ENCODE measurements at places on chromosomes 5 and 9.

- DNase-seq: no peak
Observed at GRCh38 chr5:170597872-170598271, 94.1 kb downstream of the KCNIP1 start.

DNA sequence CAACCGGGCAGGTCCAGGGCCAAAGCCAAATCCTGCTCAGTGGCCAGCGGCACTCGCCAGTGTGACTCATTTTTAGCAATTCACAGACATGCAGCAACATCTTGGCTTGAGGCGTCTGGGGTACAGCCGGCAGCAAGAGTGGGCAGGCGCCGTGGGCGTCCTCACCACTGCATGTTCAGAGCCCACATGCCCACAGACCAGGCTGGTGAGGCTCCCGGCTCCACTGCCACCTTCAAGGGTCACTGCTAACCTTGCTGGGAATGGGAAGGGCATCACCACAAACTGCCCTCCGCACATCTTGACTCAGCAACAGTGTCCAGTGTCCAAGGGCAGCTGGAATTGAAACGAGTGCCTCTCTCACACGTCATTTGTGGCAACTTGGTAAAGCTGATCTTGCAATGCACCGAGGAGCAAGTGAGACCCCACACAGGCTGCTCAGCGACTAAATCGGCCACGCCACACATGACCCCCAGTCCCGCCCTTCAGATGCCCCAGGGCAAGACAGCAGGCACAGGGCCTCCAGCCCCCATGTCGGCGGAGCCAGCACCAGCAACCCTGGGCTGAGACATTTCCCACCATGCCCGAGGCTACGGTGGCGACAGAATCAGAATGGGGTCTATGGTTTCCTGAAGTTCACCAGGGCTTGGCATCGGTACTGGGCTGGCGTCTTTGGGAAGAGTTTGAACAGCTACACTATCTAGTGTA is 140.3 kb downstream of the ROR2 start:
- no peak for DNase-seq

DNA sequence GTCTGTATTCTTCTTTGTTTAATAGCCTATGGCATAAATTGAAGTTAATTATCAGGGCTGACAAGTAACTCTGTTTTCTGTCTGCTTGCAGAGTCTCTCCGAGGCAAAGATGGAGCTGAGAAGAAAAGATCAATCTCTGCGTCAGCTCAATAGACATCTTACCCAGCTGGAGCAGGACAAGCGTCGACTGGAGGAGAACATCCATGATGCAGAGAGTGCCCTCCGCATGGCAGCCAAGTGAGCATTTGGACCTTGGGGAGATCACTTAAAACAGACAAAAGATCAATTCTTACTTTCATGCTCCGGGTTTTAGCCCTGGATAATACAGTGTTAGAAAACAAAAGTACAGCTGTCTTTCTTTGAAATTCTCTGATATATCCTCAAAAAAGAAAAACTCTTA is 293.8 kb downstream of the CCDC171 start:
- no peak for DNase-seq

DNA sequence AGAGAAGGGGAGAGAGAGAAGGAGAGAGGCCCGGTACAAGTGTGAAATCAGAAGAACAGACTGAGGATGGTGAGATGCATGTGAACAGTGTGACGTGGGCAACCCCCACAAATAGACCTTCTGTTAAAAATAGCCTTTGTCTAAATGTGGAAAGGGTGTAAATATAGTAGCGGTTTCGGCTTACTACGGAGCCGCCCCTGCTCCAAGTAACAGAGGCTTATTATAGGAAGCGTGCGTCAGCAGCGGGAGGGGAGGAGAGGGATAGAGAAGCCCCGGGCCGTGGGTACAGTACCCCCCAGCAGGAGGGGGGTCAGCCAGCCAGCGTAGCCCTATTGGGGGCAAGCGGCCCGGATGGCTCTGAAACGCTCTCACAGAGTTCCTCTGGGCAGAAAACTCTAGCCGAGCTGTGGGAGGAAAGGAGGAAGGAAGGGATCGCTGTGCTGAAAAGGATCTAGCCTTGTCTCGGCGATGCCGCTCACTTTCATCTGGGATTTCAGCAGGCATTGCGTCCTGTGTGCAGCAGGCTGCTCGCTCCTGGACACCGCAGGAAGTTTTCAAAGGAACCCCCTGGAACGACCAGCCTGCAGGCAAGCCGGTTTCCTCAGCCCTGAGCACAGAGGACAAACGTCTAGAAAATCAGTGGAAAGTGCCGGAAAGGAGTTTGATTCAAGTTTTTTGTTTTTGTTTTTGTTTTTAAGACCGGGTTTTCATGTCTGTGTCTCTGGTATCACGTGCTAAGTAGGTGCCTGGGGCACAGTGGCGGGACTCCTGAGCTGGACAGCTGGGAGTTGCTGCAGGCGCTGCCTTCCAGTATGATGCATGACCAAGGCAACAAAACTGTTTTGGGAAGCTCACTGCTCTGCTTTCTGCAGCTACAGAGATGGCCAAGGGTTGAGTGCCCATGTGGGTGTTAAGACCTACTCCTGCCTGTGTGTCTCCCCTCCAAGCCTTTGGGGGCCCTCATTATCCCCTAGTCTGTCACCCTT is 146.6 kb downstream of the SEC61B start:
- DNase-seq: no peak

- no peak for DNase-seq
Observed at GRCh38 chr5:73387601-73388305, 60.8 kb downstream of the FOXD1 start.

GRCh38 chr9:84270847-84271530 is 69.6 kb downstream of the SLC28A3 start:
- no peak for DNase-seq

DNA sequence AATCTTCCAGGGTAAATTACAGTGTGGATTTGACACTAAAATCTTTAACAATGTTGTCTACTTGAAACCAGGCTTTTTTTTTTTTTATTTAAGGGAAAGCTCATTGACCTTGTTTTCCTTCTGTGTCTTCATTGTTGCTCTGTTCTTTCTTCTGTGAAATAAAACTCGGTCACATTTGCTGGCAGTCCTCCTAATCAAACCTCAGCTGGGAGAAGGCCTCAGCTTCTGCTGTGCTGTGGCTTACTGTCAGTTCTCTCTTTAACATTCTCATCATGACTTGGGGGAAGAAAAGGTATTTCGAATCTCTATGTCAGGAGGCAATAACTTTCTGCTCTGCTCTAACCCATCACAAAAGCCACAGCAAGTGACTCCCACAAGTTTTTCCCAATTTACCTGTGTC is 268.9 kb downstream of the ZNF608 start:
- no peak for DNase-seq

DNA sequence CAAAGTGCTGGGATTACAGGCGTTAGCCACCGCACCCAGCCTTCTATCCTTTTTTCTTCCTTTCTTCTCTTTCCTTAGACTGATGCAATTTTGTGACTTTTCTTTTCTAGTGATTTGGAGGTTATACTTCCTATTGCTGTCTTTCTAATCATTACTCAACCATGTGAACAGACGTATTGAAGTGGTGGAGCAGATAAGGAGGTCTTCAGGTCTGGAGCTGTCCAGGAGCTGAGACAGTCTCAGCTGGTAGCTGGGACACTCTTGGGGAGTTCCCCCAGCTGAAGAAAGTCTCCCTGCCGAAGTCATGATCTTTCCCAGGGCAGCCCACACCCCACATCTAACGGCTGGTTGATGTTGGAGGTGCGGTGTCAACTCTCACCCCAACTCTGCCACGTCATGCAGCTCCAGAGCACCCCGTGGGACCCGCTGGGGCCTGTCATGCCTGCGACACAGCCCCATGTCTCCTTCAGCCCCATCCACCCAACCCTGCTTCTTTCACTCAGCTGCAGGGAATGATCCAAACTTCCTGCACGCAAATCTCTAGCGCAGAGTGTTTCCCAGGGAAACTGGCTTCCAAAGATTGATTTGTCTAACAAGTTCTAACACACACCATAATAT is 41.1 kb downstream of the NSUN2 start:
- DNase-seq: no peak

GRCh38 chr9:98094316-98094715 is 24.7 kb downstream of the TRIM14 start:
- no peak for DNase-seq

Data from esophagus squamous epithelium (tissue), 5 donors.